ENCODE measurements at places on chromosomes 16 and 17.

- DNase-seq = no peak
Observed at GRCh38 chr17:82065193-82065637, 389 bp downstream of the DUS1L start.

- DNase-seq = peak; percentile 85
Observed at GRCh38 chr16:51155199-51155607, 4.1 kb upstream of the SALL1 start.

- peak; percentile 93 for DNase-seq
Observed at GRCh38 chr17:74439691-74440567, 8.0 kb downstream of the GPRC5C start.

DNA sequence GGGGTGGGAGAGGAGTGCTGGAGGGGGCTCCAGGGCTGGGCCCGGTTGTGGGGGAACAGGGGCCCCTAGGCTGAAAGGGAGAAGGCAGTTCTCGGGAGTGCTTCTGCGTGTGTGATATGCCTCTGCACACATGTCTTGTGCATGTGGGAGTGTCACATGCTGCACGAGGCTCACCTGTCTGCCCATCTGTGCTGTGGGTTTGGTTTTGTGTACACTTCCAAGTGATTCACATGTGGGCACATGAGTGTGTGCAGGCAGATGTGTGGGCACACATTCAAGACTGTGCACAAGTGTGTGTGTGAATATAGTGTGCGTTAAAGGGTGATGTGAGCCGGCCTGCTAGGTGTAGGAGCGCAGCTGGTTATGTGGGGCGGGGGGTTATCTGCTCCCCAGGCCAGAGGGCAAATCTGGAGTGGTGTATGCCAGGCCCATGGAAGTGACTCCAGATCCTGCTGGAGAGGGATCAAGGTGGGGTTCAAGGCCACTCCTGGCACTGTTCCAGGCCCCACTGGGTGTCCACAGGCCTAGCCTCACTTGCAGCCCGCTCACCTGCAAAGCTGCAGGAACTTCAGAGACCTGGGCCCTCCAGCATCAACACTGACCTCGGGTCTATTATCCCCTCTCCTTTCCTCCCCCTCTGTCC is 3.8 kb upstream of the BAHCC1 start:
- no peak for DNase-seq

DNA sequence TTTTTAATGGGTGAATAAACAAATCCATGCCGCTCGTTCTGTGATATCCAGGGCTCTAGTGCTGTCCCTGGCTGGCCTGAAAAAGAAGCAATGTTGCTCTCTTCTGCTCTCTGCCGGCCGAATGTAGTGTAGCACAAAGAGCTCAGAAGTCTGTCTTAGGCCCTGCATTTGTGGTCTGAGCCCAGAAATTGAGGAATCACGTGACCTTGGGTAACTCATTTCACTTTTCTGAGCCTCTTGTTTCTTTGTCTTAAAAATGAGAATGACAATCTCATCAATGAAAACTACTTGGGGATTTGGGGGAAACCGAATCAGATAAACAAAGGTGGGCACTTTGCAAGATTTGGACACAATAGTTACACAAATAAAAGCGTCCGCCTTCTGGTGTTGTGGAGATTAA is 381.6 kb upstream of the ASIC2 start:
- DNase-seq = peak; percentile 45

DNA sequence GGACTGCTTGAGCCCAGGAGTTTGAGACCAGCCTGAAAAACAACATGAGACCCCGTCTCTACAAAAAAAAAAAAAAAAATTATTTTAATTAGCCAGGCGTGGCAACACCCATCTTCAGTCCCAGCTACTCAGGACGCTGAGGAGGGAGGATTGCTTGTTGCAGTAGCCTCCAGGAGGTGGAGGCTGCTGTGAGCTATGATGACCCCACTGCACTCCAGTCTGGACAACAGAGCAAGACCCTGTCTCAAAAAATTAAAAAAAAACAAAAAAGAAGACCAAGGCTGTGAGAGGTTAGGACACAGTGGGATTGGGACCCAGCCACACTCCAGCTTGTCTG is 1.3 kb upstream of the SNAI3 start:
- no peak for DNase-seq

- DNase-seq = no peak
Observed at GRCh38 chr17:42928714-42929496, 28.3 kb downstream of the G6PC1 start.

- DNase-seq = no peak
Observed at GRCh38 chr16:65875381-65876055, 491.0 kb upstream of the CDH5 start.

GRCh38 chr17:9123594-9124553 is 102.6 kb downstream of the NTN1 start:
- no peak for DNase-seq

DNA sequence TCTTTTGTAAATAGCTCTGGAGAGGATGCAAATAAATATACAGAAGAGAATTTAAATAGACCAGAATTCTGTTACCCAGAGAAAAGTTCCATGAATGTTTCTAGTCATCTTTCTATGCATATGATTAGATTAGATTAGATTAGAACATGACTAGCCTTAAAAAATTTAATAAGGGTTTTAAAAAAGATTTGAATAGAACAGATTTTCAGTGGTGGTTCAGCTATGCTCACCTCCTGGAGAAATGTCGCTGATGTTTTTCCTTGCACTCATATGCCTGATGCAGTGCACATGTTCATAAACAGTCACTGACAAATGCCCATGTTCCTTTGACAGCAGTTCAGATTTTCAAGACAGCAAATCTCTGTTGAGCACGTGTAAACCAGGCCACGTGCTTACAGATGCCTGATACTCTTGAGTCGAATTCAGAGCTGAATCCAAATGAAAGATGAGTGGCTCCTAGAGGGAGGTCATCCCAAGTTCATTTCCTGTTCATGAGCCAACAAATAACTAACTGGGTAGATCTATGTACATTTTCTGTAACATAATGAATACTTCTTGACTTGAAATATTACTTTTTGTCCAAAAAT is 19.9 kb upstream of the RAB11FIP4 start:
- no peak for DNase-seq

DNA sequence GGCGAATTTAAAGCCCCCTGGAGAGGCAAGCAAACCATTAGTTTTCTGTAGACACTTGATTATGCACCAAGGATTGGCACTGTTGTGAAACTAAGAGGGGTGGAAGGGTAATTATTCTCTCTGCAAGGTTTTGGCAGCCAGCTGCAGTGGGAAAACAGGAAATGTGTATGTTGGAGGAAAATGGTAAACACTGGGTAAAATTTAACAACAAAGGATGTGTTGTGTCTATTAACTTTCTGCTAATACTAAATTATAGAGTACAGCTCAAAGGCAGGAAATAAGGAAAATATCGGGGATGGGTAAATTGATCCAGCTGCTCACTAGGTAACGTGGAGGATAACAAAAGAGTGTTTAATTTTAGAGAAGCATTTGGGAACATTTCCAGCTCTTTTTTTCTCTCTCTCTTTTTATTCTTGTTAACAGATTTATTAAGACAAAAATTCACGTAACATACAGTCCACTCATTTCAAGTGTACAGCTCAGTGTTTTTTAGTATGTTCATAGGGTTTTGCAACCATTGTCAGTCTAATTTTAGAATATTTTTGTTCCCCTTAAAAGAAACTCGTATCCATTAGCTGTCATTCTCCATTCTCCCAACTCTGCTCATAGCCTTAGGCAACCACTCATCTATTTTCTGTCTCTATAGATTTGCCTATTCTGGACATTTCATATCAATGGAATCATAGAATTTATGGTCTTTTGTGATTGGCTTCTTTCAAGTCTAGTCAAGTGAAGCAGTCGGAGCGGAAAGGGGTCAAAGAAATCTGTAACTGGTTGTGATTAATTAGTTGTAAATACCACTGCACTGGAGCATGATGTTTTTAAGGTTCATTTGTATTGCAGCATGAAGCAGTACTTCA is 41.8 kb downstream of the TANGO6 start:
- no peak for DNase-seq

- no peak for DNase-seq
Observed at GRCh38 chr16:14202095-14202494, 131.0 kb downstream of the MRTFB start.

GRCh38 chr17:43327421-43327820 is 71.4 kb upstream of the ARL4D start:
- DNase-seq = no peak

GRCh38 chr16:81657224-81657623 is 121.9 kb upstream of the PLCG2 start:
- DNase-seq = no peak

DNA sequence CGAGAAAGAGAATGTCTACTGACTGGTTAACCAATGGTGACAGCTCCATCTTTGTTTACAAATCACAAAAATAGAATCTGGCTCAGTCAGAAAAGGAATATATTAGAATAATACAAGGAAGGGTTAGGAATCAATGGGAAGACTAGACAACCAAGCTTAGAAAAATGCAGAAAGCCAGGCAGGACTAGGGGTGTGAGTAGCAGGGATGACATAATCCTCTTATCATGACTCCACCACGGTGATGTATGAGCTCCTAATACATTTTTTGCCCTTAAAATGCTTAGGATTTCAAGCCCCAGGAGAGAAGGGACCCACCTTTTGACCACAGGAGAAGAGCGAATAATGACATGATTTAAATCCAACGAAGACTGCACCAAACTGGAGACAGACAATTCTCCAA is 252.3 kb downstream of the CHD9NB start:
- DNase-seq = no peak

DNA sequence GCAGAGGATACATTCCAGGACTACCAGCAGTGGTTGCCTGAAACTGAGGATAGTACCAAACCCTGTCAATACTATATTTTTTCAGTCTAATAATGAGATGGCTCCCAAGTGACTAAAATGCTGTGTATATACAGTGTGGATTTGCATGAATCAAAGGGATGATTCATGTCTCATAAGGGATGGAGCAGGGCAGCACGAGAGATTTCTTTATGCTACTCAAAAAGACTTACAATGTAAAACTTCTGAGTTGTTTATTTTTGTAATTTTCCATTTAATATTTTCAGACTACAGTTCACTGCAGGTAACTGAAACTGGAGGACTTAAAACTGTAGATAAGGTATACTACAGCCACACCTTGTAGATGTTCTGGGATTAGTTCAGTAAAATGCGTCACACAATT is 674.7 kb upstream of the SALL1 start:
- DNase-seq = no peak

DNA sequence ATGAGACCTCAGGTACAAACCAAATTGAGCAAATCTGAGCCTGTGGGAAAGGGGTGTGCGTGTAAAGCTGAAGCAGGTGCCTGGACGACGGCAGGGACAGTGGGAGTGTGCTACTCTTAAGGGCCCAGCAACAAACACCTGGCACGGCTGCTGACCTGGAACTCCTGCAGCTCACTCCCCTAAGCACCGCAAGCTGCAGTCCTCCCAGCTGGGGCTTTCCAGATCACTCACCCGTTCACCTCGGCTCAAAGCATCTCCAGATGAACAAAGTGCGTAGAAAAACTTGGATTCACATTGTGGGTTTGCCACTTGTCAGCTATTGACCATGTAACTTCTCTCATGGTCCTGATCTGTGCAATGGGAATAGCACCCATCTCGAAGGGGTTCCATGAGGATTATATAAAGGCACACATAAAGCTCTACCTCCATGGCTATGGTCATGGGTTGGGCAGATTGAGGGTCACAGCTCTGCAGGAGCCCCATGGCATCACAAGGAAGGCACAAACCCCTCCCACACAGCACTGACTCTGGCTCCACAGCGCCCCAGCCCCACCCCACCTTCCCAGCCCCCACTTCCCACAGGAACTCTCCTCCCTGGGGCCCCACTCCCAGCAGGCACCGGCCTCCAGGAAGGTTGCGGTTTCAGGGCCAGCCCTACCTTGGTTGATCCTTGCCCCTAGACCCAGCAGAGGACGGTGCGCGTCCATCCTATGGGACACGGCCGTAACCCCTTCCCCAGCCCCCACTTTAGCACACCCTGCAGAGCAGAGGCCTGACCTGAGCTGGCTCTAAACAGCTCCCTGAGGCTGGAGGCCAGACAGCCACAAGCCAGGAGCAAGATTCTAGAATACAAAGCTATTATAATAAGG is 21.9 kb downstream of the ST3GAL2 start:
- DNase-seq = no peak

GRCh38 chr16:52469775-52470174 is 77.2 kb downstream of the TOX3 start:
- no peak for DNase-seq

GRCh38 chr17:42193216-42193968 is 902 bp downstream of the GHDC start:
- no peak for DNase-seq

DNA sequence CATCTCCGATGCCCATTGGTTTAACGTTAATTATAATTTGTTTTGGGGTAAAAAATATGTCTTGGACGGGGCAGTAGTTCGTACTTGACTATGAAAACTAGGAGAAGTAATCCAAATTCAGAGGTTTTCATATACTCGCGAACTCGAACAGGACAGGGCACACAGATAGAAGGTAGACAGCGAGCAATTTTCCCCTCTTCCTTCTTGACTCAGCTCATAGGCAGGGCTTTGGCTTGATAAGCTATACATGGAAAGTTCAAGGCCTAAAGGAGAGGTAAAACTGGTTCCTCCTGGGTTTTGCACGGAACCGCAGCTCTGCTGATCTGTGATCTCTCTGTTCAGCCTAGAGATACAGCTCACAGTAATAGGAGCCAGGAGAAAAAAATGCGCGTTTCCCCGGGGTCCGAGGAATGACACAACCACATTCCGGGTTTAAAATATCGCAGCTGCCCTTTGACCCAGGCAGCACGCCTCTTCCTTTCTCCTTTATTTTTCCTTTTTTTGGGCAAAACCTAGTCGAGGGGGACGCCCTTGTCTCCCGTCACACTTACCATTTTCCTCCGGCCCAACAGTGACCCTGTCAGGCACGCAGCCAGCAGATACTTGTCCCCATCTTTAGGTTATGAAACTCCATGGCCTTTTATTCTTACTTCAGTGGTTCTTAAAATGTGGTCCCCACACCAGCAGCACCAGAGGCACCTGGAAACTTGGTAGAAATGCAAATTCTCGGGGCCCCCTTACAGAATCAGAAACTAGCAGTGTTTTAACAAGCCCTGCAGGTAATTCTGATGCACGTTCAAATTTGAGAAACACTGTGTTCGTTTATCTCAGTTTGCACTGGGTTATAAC is 1.7 kb upstream of the LASP1 start:
- DNase-seq = peak; percentile 22

DNA sequence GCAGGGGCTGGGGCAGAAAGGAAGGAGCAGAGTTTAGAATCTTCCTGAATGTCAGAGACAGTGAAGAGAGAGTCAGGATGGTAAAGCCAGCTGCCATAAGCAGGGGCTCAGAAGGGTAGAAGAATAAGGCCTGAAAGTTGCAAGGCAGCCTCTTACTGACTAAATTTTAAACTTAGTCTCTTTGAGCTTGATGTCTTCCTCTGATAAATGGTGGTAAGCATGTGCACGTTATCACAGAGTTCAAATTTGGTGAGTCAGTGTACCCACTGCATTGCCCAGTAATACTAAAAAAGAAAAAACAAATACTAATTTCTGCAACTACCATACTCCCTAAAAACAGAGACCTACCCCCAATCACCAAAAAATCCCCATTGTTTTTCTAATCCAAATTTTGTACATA is 45.2 kb downstream of the SIAH1 start:
- no peak for DNase-seq

- DNase-seq = no peak
Observed at GRCh38 chr16:3609895-3610697, 1.3 kb downstream of the SLX4 start.

GRCh38 chr16:79697562-79698112 is 97.1 kb upstream of the MAF start:
- DNase-seq = no peak
